Naive thymus-derived CD8-positive, alpha-beta T cell (primary cell): ENCODE measurements at places on chromosomes 13 and 19. TPM values are rescaled to one million over a fixed set of nuclear protein-coding genes. Genes with fewer than 3 reads are reported as not detected.

DNA sequence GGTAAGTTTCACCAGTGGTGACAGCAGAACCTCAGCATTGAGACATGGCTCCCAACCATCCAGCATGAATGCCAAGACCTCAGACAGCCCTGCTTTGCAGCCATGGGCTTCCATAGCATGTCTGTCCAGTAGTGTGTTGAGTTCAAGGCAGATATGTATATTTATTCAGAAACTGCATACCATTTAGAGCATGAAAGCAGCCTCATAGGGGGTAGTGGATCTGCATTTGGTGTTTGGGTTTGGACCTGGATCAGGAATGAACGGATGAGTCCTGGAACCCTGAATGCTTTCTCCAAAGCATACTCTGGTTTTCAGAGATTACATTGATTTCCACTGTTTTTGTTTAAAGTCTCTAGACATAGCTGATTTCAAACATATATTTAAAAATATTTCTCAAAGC is 114.3 kb downstream of the ESD start:
- peaks cover 31% of the 10 kb centered on the region for H3K36me3 ChIP-seq
- H3K27me3 ChIP-seq: no peaks in the 10 kb centered on the region
- H3K4me1 ChIP-seq: peaks cover 7% of the 10 kb centered on the region
- no peak overlapping the region for H3K27ac ChIP-seq
- no peak overlapping the region for H3K4me3 ChIP-seq

- H3K36me3 ChIP-seq: no peaks in the 10 kb centered on the region
- peaks cover 17% of the 10 kb centered on the region for H3K4me1 ChIP-seq
- H3K4me3 ChIP-seq: no peak overlapping the region
- DNase-seq: peak; percentile 64
- no peaks in the 10 kb centered on the region for H3K27me3 ChIP-seq
These were observed 10.9 kb downstream of the GNA15 start for GRCh38 chr19:3146677-3147100.

GRCh38 chr19:41994994-41995958 is 1.2 kb upstream of the ATP1A3 start:
- DNase-seq: no peak
- H3K36me3 ChIP-seq: no peaks in the 10 kb centered on the region
- H3K27ac ChIP-seq: peak overlapping the region; percentile 54
- H3K4me1 ChIP-seq: peaks cover 45% of the 10 kb centered on the region
- peak overlapping the region; percentile 74 for H3K4me3 ChIP-seq

DNA sequence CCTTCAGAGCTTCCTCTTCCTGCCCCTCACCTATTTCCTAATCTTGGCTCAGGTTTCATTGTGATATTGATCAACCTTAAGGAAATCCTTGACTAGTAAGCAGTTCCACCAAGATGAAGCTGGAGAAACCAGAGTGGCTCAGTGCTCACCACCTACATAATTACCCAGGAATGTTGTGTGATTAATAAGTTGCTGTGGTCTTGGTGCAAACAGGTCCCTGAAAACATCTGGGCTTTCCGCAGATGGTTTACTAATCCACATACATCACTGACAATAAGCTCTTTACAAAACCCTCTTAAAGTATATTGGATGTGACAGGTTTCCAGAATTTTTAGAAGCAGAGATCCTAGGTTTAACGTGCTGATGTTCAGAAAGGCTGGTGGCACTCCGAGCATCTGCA is 8.6 kb upstream of the SERP2 start:
- peaks cover 7% of the 10 kb centered on the region for H3K27me3 ChIP-seq
- no peaks in the 10 kb centered on the region for H3K36me3 ChIP-seq
- no peak for DNase-seq
- no peaks in the 10 kb centered on the region for H3K4me1 ChIP-seq
- H3K4me3 ChIP-seq: no peak overlapping the region

DNA sequence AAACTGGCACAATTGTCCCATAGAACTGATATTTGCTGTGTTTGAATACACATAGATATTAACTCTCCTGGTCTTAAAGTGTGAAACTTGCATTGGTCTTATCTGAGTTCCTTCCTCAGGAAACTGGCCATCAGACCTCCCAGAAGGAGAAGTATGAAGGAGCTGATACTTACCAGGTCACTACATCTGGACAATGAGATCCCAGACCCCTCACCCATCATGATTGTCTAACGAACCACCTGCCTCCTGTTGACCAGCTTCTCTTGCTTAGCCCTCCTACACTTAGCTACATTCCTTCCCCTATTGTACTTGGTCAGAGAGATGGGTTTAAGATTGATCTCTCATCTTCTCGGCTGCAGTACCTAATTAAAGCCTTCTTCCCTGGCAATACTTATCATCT is 413.3 kb downstream of the KCTD12 start:
- no peaks in the 10 kb centered on the region for H3K4me1 ChIP-seq
- DNase-seq: no peak
- peaks cover 11% of the 10 kb centered on the region for H3K27me3 ChIP-seq

DNA sequence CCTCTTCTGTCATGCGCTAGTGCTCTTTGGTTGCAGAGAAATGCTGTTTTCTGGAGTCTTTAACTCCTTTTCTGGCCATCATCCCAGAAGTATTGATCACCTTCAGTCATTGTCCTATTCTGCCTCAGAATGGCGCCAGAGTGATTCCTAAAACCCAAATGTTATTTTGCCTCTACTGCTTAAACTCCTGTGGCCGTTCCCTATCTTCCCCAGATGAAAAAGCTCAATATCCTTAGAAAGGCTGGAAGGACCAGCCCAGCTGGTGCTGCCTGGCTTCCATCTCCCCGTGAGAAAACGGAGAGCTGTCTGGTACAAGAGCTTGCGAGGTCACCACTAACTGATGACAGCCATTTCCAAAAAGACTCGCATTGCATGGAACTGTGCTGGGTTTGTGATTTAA is 179.1 kb downstream of the RBM26 start:
- H3K4me1 ChIP-seq: no peaks in the 10 kb centered on the region
- H3K27me3 ChIP-seq: peaks cover 5% of the 10 kb centered on the region
- H3K36me3 ChIP-seq: no peaks in the 10 kb centered on the region

DNA sequence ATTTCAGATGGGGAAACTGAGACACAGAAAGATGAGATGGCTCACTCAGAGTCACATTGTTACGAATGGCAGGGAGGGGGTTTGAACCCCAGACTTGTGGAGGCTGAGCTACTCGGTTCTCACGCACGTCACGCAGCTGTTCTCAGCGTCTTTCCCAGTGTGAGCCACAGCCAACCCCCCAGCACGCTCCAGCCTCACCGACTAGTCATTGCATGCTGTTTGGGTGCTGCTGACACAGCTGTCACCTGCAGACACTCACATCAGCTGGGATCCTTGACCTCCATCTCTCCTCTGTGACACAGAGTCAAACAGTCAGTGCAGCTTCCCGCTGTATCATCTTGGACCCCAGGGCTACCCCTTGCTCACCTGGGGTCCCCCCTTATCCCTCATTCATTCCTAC is 2.4 kb upstream of the NCAN start:
- DNase-seq: no peak
- H3K4me3 ChIP-seq: no peak overlapping the region
- H3K4me1 ChIP-seq: peaks cover 15% of the 10 kb centered on the region
- no peaks in the 10 kb centered on the region for H3K36me3 ChIP-seq
- H3K27me3 ChIP-seq: peaks cover 21% of the 10 kb centered on the region

- peak overlapping the region; percentile 45 for H3K4me3 ChIP-seq
- no peak for DNase-seq
- no peaks in the 10 kb centered on the region for H3K27me3 ChIP-seq
- peak overlapping the region; percentile 89 for H3K27ac ChIP-seq
- peaks cover 21% of the 10 kb centered on the region for H3K4me1 ChIP-seq
- H3K36me3 ChIP-seq: peaks cover 7% of the 10 kb centered on the region
These were observed 21.5 kb upstream of the GARRE1 start for GRCh38 chr19:34232566-34233481.

- H3K27me3 ChIP-seq: peaks cover 24% of the 10 kb centered on the region
- DNase-seq: no peak
- H3K4me3 ChIP-seq: no peak overlapping the region
- no peaks in the 10 kb centered on the region for H3K4me1 ChIP-seq
These were observed 14.8 kb downstream of the KCTD12 start for GRCh38 chr13:76871432-76871831.

- no peaks in the 10 kb centered on the region for H3K36me3 ChIP-seq
- no peak overlapping the region for H3K4me3 ChIP-seq
- no peaks in the 10 kb centered on the region for H3K27me3 ChIP-seq
- H3K4me1 ChIP-seq: no peaks in the 10 kb centered on the region
These were observed 267.1 kb downstream of the KLF5 start for GRCh38 chr13:73325723-73326558.

GRCh38 chr19:14139944-14140343 is 3.6 kb upstream of the ASF1B start:
- peaks cover 45% of the 10 kb centered on the region for H3K4me1 ChIP-seq
- no peak overlapping the region for H3K27ac ChIP-seq
- no peak for DNase-seq

GRCh38 chr19:19600793-19601330 is 17.6 kb downstream of the PBX4 start:
- peak overlapping the region; percentile 74 for H3K4me3 ChIP-seq
- H3K36me3 ChIP-seq: peaks cover 2% of the 10 kb centered on the region
- peak overlapping the region; percentile 82 for H3K27ac ChIP-seq
- peaks cover 59% of the 10 kb centered on the region for H3K4me1 ChIP-seq
- DNase-seq: no peak

- H3K27ac ChIP-seq: no peak overlapping the region
- H3K4me1 ChIP-seq: peaks cover 34% of the 10 kb centered on the region
- no peaks in the 10 kb centered on the region for H3K27me3 ChIP-seq
- H3K36me3 ChIP-seq: no peaks in the 10 kb centered on the region
- H3K4me3 ChIP-seq: peak overlapping the region; percentile 30
- DNase-seq: no peak
These were observed 43.4 kb upstream of the MAP3K10 start for GRCh38 chr19:40147693-40148347.

DNA sequence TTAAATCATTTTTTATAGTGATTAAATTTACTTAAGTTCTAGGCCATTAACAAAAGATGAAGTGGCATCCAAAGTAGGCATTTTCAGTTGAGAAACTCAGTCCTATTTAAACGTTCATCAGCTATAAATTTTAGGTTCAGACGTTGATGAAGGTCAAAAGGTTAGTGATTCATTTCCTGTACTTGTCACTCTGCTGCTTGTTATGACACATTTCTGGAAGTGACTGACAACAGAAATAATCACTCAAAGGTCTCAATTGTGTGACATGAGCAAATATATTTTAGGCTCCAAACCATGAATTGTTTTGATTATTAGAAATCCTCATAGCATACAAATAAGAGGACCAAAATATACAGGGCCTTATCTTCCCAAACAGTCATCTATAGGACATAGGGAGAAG is 10.3 kb upstream of the EDNRB start:
- H3K36me3 ChIP-seq: no peaks in the 10 kb centered on the region
- H3K27me3 ChIP-seq: peaks cover 17% of the 10 kb centered on the region
- no peak overlapping the region for H3K27ac ChIP-seq

Gene DMKN
- total RNA-seq: 1.8 TPM

Gene CBY2
- not detected for total RNA-seq

Gene PSG6
- total RNA-seq: not detected

Gene ZNF575
- 5.1 TPM for total RNA-seq

Gene ZNF565
- 7.2 TPM for total RNA-seq

Gene TSSK6
- 10.8 TPM for total RNA-seq

Gene WTIP
- total RNA-seq: 0.29 TPM

Gene LTBP4
- total RNA-seq: 114 TPM
